ENCODE measurements at places on chromosomes 2 and 18. TPM values are rescaled to one million over a fixed set of nuclear protein-coding genes. Genes with fewer than 3 reads are reported as not detected.

RTKN gene
- total RNA-seq = 13.9 TPM

TMEM18 gene
- total RNA-seq = 28.8 TPM

HRH4 gene
- not detected for total RNA-seq

NEU4 gene
- total RNA-seq = not detected

CNDP1 gene
- not detected for total RNA-seq

GLI2 gene
- 4.6 TPM for total RNA-seq

RABL2A gene
- total RNA-seq = 13.3 TPM

CDH19 gene
- total RNA-seq = 53.5 TPM

GAL3ST2 gene
- not detected for total RNA-seq

CNTNAP5 gene
- not detected for total RNA-seq

FHOD3 gene
- not detected for total RNA-seq

ACTR3 gene
- total RNA-seq = 81.8 TPM

PIAS2 gene
- total RNA-seq = 14.0 TPM

CYP27C1 gene
- total RNA-seq = not detected

PFN4 gene
- total RNA-seq = not detected

SCG2 gene
- 26.6 TPM for total RNA-seq

TIA1 gene
- total RNA-seq = 32.6 TPM

Measured in cardiac ventricle fibroblast (primary cell).